ENCODE measurements at places on chromosomes 2 and 18.

DNA sequence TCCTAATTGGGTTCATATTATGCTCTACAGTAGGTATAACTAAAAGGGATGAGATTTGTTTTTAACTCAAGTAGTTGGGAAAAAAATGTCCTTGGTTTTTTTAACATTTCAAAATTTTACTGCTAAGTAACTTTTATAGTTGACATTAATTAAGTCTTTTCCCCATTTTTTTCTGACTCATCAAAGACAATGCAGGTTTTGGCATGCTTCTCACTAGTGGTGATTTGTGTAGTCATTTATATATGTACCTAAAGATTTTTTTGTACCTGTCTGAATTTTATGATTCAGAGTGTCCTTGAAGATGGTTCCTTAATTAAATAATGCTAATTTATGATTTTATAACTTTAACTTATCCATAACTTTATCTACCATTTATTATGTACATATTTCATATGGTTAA lies 882.3 kb upstream of the TMEFF2 start:
- no peak for DNase-seq

GRCh38 chr2:47096451-47096850 lies 58.7 kb downstream of the STPG4 start:
- no peak for DNase-seq

GRCh38 chr2:88832992-88833389 lies 141.5 kb downstream of the RPIA start:
- no peak for DNase-seq

GRCh38 chr2:9565436-9566153 lies 10.0 kb upstream of the ADAM17 start:
- DNase-seq = no peak

DNA sequence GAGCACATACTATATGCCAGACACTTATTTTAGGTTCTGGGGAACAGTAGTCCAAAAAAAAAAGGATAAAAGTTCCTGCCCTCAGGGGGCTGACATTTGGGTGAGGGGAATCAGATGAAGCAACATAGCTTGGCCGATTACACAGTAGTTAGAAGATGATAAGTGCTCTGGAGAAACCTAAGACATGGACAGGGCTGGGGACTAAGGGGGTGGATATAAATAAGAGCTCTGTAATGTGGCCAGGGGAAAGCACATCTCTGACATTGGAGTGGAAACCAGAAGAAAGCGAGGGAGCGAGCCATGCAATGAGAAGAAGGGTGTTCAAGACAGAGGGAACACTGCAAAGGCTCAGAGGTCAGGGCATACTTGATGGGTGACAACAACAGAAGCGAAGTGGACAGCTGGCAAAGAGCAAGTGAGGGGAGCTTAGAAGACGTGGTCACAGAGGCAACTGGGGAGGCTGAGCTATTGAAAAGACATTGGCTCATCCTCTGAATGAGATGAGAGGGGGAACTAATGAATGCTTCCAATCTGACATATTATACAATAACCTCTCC lies 11.4 kb downstream of the TMEM182 start:
- no peak for DNase-seq

GRCh38 chr18:14914771-14915170 lies 166.8 kb downstream of the ANKRD30B start:
- DNase-seq = no peak

- no peak for DNase-seq
These were observed 437.4 kb downstream of the PIK3C3 start for GRCh38 chr18:42392416-42392815.

- no peak for DNase-seq
These were observed 52.2 kb downstream of the EML6 start for GRCh38 chr2:54775710-54776109.

DNA sequence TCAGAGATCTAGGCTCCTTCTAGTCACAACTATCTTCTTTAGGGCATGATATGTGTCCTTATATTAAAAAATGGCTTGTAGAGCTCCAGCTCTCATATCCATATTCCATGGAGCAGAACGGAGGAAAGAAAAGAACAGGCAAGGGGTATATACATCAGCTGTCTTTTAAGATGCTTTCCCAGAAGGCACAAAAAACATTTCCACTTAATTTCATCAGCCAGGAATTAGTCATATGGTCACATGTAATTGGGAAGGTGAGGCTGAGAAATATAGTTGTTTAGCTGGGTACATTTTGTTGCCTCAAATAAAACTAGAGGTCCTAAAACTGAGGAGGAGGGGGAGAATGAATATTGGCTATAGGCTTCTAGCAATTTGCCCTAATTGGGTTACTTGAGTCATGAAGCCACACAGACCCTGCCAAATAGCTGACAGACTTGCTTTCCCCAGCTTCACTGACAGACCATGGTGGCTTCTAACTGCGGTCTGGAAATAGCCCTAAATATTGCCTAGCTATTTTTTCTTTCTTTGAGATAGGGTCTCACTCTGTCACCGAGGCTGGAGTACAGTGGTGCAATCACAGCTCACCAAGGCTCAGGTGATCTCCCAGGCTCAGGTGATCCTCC lies 20.0 kb downstream of the MAIP1 start:
- no peak for DNase-seq

GRCh38 chr2:242011516-242011915 lies 142.0 kb downstream of the RTP5 start:
- no peak for DNase-seq
